ENCODE measurements at places on chromosomes 1 and 21.
A peak's percentile ranks its signal among the peaks of the same experiment; 100 is the strongest.

DNA sequence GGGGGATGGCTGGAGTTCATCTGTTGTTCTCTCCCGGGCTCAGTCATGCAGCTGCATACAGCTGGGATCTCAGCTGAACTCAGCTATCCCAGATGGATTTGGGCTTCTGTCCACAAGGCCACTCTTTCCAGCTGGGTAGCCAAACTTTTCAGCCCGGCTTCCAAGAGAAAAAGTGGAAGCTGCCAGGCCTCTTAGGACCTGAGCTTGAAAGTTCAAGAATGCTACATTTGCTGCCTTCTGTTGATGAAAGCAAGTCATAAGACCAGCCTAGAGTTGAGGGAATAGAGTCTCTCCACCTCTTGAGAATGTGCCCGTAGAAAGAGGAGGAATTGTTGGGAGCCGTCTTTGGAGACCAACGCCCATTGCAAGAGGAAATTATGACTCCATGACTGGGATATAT, 95.3 kb downstream of the C1orf21 start:
- no peak for DNase-seq

- no peak for DNase-seq
Observed at GRCh38 chr1:83781667-83782066, 217.3 kb downstream of the TTLL7 start.

DNA sequence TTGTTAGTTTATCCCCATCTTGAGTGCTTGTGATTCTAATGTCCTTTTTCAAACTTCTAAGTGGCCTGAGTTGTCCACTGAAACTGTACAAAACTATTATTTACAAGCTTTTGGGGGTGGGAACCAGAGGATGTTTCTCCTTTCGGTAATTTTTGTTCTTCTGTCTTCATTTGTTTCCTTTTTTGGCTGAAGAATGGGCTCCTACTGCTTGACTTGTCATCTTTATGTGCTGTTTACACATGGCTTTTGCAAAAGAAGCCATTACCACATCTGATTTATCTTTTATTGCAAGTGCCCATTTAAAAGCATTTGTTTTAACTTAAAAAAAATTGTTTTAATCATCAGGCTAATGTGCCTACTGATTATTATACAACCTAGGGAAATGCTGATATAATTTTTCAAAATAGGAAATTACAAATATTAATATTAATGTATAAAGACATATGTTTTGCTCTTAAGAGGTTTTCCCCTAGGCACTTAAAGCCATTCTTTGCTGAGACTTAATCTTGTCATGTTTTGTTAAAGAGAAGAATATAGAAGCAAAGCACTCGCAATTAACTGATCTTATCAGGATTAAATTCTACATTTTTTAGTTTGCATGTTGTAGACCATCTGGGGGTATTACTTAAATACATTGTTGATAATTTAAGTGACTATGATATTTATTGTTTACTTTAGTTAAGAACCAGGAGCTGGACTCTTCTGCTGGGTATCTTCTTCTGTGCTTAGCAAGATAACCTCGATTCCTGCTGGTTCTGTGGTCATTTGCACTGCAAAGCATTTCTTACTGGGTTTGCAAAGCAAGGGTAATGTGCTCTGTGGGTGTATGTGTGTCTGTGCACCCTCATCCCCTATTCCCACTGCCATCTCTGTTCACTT, 40.1 kb downstream of the TMEM200B start:
- DNase-seq = no peak

DNA sequence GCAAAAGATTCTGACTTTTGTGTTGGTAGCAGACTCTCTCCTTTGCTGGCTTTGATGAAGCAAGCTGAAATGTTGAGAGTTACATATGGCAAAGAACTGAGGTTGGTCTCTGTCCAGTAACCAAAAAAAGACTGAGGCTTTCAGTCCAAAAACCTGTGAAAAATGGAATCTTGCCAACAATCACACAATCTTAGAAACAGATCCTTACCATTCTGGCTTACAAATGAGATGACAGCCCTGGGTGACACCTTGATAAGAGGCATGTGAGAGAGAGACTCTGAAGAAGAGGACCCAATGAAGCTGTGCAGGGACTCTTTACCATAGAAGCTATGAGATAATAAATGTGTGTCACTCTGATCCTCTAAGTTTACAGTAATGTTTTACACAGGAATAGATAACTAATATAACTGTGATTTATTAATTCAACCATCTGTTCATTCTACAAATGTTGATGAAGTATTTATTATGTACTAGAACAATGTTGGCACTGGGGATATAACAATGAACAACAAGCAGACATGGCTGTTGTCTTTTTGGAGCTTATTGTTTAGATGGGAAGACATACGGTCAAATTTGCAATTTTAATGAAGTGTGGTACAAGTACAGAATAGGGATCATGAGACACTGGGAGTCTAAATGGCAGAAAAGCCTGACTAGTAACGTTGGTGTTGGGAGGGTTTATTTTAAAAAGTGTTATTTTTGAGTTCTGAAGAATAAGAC, 251.0 kb downstream of the OLFM3 start:
- no peak for DNase-seq

GRCh38 chr1:234844479-234845031, 234.6 kb upstream of the IRF2BP2 start:
- DNase-seq = no peak

DNA sequence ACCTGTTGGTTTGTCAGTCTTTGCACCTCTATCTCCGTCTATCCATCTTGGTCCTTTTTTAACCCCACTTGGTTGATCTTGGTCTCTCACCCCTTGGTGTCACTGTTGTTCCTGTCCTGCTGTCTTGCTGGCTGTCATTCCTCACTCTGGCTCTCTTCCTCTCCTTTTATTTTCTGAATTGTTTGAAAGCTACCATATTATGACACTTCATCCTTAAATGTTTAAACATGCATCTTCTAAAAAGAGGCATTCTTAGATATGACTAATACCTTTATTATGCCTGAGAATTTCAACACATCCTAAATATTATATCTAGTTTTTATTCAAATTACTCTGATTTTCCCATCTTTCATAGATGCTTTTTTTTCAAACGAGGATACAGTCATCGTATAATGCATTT, 37.0 kb downstream of the BACH1 start:
- no peak for DNase-seq

DNA sequence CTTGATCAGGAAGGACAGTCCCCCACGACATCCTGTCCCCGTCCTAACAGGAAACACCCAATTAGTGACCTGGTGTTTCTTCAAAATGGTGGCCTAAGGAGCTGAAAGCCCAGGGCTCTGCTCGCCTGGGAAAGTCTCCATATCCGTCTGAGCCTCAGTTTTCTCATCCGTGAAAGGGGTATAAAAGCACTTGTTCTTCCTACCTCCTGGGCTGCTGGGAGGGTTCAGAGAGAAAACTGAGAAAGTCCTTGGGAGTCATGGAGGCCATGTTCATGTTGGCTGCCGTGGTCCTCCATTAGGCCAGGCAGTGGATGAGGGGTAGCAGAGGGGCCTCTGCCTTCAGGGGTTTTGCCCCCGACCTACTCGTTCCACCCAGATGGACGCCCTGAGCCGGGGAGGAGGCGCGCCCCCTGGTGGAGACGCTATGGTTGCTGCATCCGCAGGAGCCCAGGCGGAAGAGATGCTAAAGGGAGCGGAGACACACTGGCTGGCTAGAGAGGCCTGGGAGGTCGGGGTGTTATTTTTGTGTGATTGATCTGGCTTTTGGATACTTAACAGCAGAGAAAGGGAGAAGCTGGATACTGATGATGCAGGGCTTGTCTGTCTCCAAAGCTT, 113.5 kb downstream of the PRDM2 start:
- DNase-seq = peak; percentile 34

- peak; percentile 82 for DNase-seq
Observed at GRCh38 chr21:17387030-17387617, 125.7 kb upstream of the CXADR start.

GRCh38 chr1:159911326-159912070, 11.5 kb upstream of the CFAP45 start:
- peak; percentile 42 for DNase-seq

- DNase-seq = no peak
Observed at GRCh38 chr1:171663036-171663853, 10.8 kb upstream of the MYOC start.

GRCh38 chr21:32978331-32979270, 47.1 kb upstream of the OLIG2 start:
- DNase-seq = no peak

DNA sequence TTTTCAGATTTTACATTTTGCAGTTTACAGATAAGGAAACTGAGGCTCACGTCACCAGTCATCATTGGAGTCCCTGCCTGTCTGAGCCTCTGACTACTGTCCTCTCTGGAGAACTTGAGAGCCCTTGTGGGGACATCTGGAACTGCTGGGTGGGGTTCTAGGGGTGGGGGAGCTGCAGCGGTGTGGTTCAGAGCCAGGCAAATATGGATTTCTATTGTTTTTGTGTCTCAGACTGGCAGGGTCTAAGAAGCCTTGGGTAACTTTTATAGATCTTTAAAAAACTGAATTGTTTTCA, 46.9 kb downstream of the IER5 start:
- DNase-seq = peak; percentile 84

GRCh38 chr21:14356746-14357145, 26.2 kb downstream of the HSPA13 start:
- DNase-seq = no peak

DNA sequence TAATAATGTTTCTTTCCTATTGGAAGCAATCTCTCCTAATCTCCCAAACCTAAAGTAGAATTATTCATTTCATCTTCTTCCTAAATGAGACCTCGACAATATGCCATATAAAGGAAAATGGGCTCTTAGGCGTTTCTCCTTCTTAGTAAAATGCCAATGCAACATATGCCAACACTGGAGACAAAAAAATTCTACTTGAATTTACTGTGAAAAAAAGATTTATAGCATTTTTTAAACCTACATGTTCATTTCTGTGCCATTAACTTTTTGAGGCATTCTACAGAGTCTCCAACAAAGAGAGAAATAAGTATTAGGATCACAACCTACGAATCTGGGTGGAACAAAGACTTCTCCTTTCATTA, 1.3 kb downstream of the WDR47 start:
- DNase-seq = no peak

DNA sequence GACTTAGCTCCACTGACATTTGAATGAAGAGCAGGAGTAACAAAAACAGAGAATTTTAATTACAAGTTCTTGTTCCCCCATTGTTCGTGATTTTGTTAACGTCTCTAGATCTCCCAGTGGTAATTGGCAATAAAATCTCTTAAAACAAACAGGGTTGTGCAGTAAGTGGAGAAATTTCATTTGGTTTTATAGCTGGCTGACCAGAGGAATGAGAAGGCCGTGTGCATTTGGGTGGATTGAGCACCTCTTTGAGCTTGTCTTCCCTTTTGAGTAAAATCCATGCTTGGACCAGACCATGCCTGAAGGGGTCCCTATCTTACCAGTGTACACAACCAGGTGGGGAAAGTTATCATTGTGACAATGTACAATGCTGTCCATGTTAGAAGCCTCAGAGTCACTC, 137.8 kb downstream of the HIVEP3 start:
- no peak for DNase-seq

GRCh38 chr1:62796221-62796620, 12.3 kb downstream of the ATG4C start:
- DNase-seq = peak; percentile 20

- peak; percentile 74 for DNase-seq
Observed at GRCh38 chr1:65422241-65423203, 2.1 kb downstream of the LEPR start.

GRCh38 chr1:80066060-80066459, 1059.5 kb upstream of the ADGRL4 start:
- no peak for DNase-seq

- DNase-seq = no peak
Observed at GRCh38 chr1:7861452-7861851, 8.6 kb upstream of the UTS2 start.

DNA sequence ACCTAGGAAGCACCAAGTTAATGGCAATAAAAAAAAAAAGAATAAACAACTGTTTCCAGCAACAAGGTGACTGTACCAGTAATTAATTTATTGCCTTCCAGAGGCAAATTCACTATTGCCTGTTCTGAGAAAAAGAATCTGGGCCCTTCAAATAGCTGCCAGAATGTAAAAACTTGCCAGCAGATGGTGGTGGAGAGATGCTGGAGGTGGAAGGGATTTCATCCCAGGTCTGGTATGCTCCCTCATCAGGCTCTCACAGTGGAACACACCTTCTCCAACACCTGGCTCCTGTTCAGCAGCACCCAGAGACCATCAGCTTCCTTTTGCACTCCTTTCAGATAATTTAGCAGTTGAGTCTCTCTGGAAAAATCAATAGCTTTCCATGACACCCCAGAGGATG, 792.9 kb upstream of the ADAMTS5 start:
- DNase-seq = no peak

DNA sequence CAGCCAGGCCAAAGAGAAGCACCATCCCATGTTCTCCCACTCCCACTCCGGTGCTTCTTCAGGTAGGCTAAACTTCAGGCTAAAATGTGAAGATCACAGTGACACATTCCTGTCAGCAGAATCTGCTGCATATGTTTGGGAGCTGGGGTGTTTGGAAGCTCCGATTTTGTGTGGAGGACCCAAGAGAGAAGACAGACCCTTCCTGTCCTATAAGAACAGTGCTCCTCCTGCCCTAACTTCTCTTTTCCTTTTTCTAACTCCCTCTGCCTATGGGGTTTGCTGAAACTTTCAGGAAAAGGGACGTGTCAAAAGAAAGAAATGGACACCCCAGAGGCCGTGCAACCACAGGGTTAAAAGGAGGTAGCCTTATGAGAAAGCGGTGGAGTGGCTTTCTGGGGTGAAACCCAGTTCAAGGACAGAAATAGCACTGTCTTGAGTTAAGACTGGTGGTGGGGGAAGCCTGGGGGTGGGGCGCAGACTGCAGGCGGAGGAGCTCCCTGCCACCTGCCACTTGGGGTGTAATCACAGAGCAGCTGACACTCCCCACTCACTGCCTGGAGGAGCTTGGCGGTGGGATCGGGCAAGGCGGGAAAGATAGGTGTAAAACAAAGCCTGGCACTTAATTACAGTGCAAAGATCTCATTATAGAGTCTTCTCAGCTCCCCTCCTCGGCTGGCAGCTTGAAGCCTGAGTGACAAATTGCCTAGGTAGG, 645 bp upstream of the TLR5 start:
- no peak for DNase-seq

All from hematopoietic multipotent progenitor cell treated with erythropoietin and hydrocortisone succinate and interleukin-3 and kit ligand, for 8 days (in vitro differentiated cells).